ENCODE measurements at places on chromosomes 1 and 21. TPM values are rescaled to one million over a fixed set of nuclear protein-coding genes. Genes with fewer than 3 reads are reported as not detected.
A peak's percentile ranks its signal among the peaks of the same experiment; 100 is the strongest.

SLC6A9 gene
- polyA plus RNA-seq = 1.6 TPM

APOBEC4 gene
- 0.01 TPM for polyA plus RNA-seq

SEC16B gene
- polyA plus RNA-seq = 43.5 TPM

KCNQ4 gene
- polyA plus RNA-seq = 1.9 TPM

PTGS2 gene
- 0.22 TPM for polyA plus RNA-seq

CLIC6 gene
- 0.22 TPM for polyA plus RNA-seq

SHISAL2A gene
- 0.35 TPM for polyA plus RNA-seq

ERMAP gene
- polyA plus RNA-seq = 24.7 TPM

GRCh38 chr1:228334954-228335353, 71.7 kb downstream of the TRIM11 start:
- H3K36me3 ChIP-seq = no peaks in the 10 kb centered on the region
- H3K4me1 ChIP-seq = no peaks in the 10 kb centered on the region
- H3K27ac ChIP-seq = no peak overlapping the region
- no peak for DNase-seq
- no peak overlapping the region for H3K4me3 ChIP-seq

DNA sequence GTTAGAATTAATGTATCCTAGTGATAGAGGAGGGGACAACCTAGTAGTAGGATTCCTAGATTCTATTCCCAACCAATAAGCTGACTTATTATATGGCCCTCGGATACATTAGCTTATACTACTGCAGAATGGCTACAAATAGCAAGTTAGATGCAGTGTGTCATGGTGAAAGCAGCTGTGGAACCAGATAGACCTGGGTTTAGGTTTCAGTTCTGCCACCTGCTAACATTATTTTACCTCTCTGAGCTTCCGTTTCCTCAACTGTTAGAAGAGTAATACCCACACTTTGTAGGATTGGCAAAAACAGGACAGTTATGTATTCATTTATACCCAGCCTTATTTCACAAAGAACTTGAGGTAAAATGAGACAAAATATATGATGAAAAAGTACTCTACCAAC, 21.6 kb upstream of the MAGOH start:
- H3K27ac ChIP-seq = no peak overlapping the region
- no peaks in the 10 kb centered on the region for H3K27me3 ChIP-seq
- H3K4me3 ChIP-seq = no peak overlapping the region
- H3K36me3 ChIP-seq = peaks cover 11% of the 10 kb centered on the region

- no peaks in the 10 kb centered on the region for H3K27me3 ChIP-seq
- H3K36me3 ChIP-seq = no peaks in the 10 kb centered on the region
- H3K4me3 ChIP-seq = no peak overlapping the region
- no peaks in the 10 kb centered on the region for H3K4me1 ChIP-seq
Measured at GRCh38 chr1:243731301-243731891, 118.6 kb downstream of the AKT3 start.

DNA sequence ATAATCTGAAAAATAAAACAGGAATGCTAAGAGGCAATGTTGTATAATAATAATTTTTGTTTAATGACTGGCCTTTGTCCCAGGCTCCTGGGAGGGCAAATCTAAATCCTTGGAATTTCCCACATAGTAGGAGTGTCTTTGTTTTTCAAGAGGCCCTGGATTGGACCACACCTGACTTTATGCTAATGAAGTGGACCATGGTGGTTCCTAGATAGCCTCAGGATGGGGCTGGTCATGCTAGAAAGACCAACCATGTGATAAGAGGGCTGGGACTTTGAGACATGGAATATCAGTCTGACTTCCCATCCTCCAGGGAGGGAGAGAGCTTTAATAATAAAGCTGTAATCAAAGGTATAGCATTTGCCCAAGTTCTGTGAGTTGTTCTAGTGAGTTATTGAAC, 138.2 kb upstream of the RAB4A start:
- H3K4me3 ChIP-seq = no peak overlapping the region
- H3K36me3 ChIP-seq = no peaks in the 10 kb centered on the region
- DNase-seq = peak; percentile 80
- H3K27ac ChIP-seq = peak overlapping the region; percentile 97

DNA sequence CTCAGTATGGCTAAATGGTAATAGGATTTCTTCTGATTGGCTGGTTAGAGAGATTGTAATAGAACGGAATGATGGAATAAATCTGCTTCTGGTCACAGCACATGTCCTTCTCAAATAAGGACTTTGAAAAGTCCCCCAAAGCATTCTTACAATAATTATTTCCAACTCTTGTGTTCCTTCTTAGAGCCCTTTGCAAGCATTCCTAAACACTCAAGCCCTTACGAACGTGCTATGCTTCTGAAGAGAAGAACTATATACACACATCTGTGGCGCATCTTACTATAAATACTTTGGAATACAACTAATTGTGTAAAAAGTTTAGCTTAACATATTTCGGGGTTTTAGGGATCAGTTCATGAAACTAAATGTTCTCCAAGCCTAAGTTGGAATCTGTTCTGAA, 25.6 kb downstream of the CLIC4 start:
- H3K36me3 ChIP-seq = no peaks in the 10 kb centered on the region
- H3K4me3 ChIP-seq = no peak overlapping the region
- no peaks in the 10 kb centered on the region for H3K4me1 ChIP-seq
- peak overlapping the region; percentile 41 for H3K27ac ChIP-seq
- no peak for DNase-seq

DNA sequence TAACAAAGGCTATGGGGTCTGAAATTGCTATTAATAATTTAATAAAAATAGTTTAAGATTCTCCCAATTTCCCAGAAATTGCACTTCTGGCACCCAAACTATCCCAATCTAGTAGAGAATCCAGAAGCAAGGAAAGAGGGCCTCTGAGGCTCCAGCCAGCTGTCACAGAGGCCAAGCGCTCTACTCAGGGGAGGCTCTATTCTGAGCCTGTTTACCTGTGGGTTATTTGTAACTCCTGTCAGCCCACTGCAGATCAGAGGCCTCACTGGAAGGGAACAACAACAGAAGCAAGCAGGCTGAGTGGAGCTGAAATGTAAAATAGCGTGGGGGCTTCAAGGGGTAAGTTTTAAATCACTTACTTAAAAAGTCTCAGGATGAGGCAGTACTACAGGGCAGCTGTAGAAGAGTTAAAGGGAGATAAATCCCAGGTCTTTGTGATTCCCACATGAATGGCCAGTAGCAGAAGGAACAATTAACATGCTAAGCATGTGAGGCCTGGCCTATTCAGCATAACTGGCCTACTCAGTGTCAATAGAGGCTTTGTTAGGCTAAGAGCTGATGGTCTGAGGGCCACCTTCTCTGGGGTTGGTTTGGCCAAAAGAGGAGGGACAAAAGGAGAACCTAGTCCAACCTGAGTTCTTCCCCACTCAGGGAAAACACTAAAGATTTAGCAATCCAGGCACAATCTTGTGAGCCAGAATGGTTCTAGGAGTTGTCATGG, 12.8 kb downstream of the ZNF687 start:
- no peak overlapping the region for H3K27ac ChIP-seq
- no peaks in the 10 kb centered on the region for H3K4me1 ChIP-seq
- H3K27me3 ChIP-seq = no peaks in the 10 kb centered on the region
- no peak for DNase-seq
- H3K4me3 ChIP-seq = no peak overlapping the region

DNA sequence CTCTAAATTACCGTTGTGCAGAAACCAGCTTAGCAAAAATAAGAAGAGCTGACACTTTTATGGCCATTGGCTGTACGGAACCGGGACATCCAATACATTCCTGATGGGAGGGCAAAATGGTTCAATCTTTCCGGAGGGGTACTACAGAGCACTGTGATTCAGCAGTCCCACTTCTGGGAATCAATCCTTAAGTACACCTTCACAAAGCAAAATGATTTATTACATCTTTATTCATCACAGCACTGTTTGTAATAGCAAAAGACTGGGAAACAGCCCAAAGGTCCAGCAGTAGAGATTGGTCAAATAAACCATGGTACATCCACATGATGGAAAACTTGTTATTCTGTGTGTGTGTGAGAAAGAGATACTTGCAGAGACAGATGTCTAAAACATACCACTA, 9.7 kb downstream of the GNG12 start:
- no peak for DNase-seq
- H3K27ac ChIP-seq = no peak overlapping the region
- H3K27me3 ChIP-seq = no peaks in the 10 kb centered on the region
- H3K4me1 ChIP-seq = peaks cover 4% of the 10 kb centered on the region
- H3K4me3 ChIP-seq = no peak overlapping the region

DNA sequence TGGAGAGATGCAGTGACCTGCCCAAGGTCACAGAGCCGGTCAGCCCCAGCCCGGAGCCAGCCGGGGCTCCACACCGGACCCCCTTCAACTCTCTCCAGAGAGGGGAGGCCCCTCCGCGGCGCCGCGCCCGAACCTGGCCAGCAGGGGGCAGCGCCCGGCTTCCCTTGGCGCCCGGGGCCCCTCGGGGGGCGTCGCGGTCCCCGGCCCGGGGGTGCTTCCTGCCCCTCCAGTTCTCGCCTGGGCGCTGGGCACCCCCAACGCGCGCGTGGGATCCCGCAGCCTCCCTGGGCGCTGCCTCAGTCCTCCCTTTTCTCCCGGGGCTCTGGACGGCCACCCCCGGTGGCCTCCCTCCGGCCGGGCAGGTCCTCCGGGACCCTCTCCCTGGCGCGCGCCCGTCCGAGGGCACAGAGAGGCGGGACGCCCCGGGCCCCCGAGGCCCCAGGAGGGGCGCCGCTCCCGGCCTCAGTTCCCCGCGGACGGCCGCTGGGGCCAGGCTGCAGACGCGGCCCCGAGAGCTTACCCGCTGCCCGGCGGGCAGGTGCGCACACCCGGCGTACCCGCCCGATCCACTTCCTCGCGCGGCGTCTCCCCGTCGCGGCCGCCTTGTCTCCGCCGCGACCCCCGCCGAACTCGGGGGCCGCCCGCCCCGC, 406 bp downstream of the HTR1D start:
- H3K27me3 ChIP-seq = peaks cover 50% of the 10 kb centered on the region
- no peak overlapping the region for H3K27ac ChIP-seq
- H3K4me3 ChIP-seq = peak overlapping the region; percentile 97
- DNase-seq = peak; percentile 40

GRCh38 chr1:229482511-229482910, 25.6 kb downstream of the NUP133 start:
- H3K27me3 ChIP-seq = no peaks in the 10 kb centered on the region
- H3K4me1 ChIP-seq = no peaks in the 10 kb centered on the region
- no peak for DNase-seq
- H3K27ac ChIP-seq = no peak overlapping the region

DNA sequence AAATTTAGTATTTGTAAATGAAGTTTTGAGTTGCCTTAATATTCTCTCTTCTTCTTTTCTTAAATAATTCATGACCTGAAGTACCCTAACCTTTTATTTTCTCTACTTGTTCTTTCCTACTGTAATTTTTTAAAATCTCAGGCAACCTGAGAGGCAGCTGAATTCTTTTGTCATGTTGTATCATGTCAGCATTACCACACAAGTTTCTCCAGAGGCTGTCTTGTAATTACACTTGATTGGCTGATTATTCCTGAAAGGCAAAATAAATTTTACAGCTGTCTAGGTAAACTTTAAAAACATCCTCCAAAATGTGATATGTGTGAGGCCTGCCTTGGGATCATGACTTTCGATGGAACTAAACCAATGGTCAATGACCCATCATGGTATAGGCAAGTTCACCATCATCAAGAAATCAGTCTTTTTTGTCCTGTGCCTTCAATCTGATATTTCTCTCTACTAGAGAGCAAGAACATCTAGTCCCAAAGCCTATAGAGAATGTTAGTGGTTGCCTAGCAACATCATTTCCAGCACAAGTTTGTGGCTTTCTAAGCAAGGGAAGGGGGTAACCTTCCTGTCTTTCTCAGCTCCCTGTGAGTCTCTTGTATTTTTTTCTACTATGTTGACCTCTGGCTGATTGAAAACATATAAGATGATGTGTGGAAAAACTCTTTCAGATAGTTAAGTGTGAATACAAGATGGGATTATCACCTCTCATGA, 115.5 kb downstream of the GABPA start:
- H3K36me3 ChIP-seq = no peaks in the 10 kb centered on the region
- no peaks in the 10 kb centered on the region for H3K4me1 ChIP-seq
- no peaks in the 10 kb centered on the region for H3K27me3 ChIP-seq
- no peak for DNase-seq
- H3K27ac ChIP-seq = no peak overlapping the region

DNA sequence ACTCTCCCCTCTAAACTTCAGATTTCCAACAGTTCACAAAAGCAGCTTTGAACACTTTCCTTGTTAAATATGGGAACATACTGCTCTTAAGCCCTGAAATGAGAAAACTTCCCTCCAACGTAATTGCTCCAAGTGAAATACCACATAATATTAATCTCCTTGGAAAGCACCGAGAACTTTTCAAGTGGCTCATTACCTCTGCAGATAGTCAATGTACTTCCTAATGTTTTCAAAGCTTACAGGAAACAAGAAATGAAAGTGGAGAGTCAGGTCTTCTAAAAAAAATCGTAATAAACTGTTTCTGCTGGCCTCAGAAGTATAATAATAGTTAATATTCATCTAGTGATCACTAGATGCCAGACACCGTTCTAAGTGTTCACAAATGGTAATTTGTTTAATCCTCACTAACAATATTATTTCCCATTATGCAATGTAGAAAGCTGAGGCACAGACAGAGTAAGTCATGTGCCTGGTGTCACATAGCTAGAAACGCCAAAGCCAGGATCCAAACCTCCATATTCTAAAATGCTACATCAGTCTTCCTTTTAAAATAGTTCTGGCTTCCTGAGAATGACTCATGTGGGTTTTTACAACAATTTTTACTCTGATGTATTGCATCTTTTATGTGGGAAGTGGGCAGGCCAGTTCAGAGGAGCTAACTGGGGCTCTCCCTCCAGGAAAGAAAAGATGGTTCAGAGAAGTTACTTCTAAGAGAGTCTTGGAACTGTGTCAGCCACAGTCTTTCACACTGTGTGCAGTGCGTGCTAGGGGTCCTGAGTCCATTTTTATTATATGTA, 177.2 kb downstream of the PLPPR4 start:
- no peaks in the 10 kb centered on the region for H3K27me3 ChIP-seq
- H3K4me3 ChIP-seq = no peak overlapping the region
- H3K27ac ChIP-seq = no peak overlapping the region
- H3K36me3 ChIP-seq = no peaks in the 10 kb centered on the region
- H3K4me1 ChIP-seq = no peaks in the 10 kb centered on the region
- no peak for DNase-seq

- no peaks in the 10 kb centered on the region for H3K4me1 ChIP-seq
- peak; percentile 17 for DNase-seq
- no peak overlapping the region for H3K27ac ChIP-seq
- no peak overlapping the region for H3K4me3 ChIP-seq
Measured at GRCh38 chr1:101452825-101453224, 216.0 kb downstream of the S1PR1 start.

GRCh38 chr1:21623410-21623961, 45.7 kb downstream of the RAP1GAP start:
- no peak overlapping the region for H3K27ac ChIP-seq
- peak; percentile 77 for DNase-seq
- H3K27me3 ChIP-seq = no peaks in the 10 kb centered on the region

GRCh38 chr1:245812278-245812677, 657.5 kb downstream of the KIF26B start:
- DNase-seq = no peak
- no peaks in the 10 kb centered on the region for H3K27me3 ChIP-seq
- H3K36me3 ChIP-seq = no peaks in the 10 kb centered on the region
- no peaks in the 10 kb centered on the region for H3K4me1 ChIP-seq

- peaks cover 20% of the 10 kb centered on the region for H3K27me3 ChIP-seq
- no peak within 1 kb of the TSS for H3K4me3 ChIP-seq
- no peak within 1 kb of the TSS for H3K27ac ChIP-seq
Measured at GRCh38 chr21:33025489-33026442, at the start of gene OLIG2. OLIG2 (plus strand) TSS chr21:33025935; CDS start chr21:33026863, 928 bp downstream.

GRCh38 chr1:232789651-232790050, 15.6 kb upstream of the MAP10 start:
- DNase-seq = no peak
- H3K4me1 ChIP-seq = no peaks in the 10 kb centered on the region
- H3K36me3 ChIP-seq = no peaks in the 10 kb centered on the region
- no peak overlapping the region for H3K4me3 ChIP-seq
- no peak overlapping the region for H3K27ac ChIP-seq

Measured in small intestine (tissue), 16 donors.